ENCODE measurements at places on chromosomes 11 and 22.

DNA sequence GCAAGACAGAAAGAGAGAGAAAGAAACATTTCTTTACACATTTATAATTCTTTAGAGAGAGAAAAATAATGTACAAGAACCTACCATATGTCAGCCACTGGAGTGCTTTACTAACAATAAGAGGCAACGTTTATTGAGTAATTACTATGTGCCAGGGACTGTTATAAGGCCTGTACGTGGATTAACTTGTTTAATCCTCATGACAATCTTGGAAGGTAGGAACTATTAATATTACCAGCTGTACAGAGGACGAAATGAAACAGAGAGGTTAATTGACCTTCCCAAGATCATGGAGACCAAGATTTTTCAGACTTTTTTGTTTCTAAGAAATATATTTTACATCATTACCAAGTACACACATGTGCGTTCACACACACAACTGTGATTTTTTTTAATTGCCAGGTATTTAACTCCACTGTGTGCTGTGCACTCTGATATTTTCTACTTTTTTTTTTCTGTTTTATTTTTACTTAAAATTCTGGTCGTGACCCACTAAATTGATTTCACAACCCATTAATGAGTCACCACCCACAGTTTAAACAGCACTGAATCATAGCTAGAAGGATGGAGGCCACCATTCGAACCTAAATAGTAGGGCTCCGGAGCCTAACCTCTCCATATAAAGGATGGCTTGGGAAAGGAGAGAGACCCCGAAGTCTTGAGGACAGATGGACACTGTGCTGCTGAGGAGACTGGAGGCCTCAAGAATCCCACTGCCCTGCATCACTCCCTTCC lies 21.4 kb downstream of the CREB3L1 start:
- no peak for DNase-seq

GRCh38 chr22:38935023-38935422 lies 22.4 kb upstream of the APOBEC3A start:
- DNase-seq: no peak

GRCh38 chr11:87740968-87741367 lies 434.3 kb downstream of the RAB38 start:
- DNase-seq: no peak

DNA sequence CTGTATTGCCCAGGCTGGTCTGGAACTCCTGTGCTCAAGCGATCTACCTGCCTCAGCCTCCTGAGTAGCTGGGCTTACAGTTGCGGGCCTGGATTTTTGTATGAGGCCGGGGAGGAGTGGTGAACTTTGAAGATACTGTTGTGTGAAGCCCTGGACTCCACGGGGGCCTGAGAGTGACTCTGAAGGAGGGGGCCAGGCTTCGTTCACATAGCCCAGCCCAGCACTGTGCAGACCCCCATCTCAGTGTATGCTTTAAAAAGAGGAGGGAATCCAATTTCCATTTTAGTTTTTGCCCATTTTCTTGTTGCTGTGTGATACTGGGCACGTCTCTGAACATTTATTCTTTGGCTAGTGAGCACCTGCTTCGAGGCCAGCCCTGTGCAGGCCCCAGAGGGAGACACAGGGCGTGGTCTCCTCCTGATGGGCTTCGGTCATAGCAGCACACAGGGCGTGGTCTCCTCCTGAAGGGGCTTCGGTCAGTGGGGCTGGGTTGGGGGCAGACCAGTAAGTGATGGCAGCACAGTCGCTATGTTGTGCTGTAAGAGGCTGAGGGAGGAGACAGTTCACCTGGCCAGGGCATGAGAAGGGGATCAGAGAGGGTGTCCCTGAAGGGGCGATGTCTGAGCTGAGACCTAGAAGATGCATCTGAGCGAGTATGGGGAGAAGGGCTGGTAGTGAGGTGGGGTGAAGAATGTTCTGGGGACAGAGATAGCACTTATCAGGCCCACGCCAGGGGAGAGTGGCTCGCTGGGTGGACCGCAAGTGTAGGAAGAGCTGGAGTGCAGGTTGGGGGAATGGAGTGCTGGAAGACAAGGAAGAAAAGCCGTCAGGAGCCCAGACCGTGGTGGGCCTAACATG lies 14.0 kb downstream of the SAMM50 start:
- DNase-seq: no peak

- DNase-seq: no peak
Observed at GRCh38 chr11:96741068-96741467, 351.3 kb downstream of the JRKL start.

DNA sequence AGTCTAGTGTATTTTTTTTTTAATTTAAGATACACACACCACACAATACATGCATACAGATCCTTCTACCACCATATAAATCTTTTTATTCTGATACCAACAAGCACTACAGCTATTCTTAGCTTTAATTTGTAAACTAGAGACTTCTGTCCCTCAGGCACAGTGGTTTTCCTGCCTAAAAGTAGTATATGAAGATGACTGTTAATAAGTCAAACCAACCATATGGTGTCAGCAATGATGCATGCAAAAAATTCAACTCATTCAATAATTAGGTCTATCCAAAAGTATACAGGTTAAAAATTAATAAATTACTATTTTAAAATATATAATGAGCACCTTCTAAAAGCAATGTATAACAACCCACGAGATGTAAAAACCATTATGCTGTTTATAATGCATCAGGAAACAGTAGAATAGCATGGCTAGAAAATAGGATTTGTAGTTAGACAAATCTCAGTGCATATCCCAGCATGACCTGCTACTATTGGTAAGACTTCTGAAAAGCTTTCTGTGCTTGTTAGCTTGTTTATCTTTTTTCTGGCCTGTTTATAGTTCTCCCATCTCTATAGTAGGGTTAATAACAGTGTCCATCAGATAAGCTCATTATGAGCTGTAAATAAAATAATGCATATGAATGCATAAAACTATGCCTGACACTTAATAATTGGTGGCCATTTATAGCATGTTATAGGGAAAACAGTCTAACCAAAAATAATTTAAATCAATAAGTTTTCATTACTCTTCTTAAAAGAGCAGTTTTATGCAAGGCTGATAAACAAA lies 10.2 kb downstream of the RAB38 start:
- no peak for DNase-seq

DNA sequence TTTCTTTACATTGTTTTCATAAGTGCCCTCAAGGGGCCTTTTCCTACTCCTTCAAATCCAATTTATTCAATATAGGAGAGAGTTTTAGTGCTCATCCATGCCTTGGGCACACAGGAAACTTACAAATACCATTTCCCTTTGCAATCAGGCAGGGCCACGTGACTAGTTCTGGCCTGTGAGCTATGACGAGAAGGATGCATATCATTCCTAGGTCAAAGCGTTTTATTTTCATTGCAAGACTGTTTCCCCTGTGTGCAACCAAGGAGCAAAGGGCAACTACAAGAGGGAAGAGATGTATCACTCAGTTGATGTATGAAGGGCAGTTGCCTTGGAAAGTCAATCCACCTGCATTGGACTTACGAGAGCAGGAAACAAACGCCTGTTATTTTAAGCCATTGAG lies 1.9 kb upstream of the TRAF6 start:
- DNase-seq: no peak

- peak; percentile 96 for DNase-seq
Observed at GRCh38 chr11:1572197-1573076, at the start of gene DUSP8. TSS of gene DUSP8 (minus strand) at chr11:1572271. CDS start at chr11:1565826, 6,445 bp downstream.

GRCh38 chr11:7098235-7098832 lies 9.5 kb downstream of the RBMXL2 start:
- no peak for DNase-seq

GRCh38 chr11:122998727-122999366 lies 17.2 kb upstream of the BSX start:
- no peak for DNase-seq

- DNase-seq: no peak
Observed at GRCh38 chr11:515131-515530, 8.1 kb upstream of the RNH1 start.

DNA sequence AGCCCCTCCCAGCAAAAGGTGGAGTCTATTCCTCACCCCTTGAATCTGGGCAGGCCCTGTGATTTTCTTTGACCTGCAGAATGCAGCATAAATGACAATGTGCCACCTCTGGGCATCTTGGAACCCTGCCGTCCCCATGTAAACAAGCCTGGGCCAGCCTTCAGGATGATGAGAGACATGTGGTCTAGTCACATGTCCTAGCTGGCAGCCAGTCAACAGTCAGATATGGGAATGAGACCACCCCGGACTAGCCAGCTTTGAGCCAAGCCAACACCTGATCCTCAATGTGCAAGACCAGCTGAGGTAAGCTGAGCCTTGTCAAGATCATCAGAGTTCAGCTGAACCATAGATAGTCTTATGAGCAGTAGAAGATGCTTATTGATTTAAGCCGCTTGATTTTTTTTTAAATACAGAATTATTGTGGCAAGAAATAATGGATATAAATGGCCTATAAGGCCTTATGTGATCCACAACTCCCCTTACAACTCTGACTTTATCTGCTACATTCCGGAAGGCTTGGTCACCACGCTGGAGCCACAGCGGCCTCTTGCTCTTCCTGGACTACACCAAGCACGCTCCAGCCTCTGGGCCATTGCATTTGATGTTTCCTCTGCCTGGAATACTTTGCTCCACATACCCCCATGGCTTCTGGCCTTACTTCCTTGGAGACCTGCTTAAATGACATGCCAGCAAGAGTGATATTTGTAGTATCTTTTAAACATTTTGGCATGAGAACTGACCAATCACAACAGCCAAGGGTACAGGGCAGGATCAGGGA lies 225.9 kb upstream of the SESN3 start:
- DNase-seq: no peak

- no peak for DNase-seq
Observed at GRCh38 chr22:25672289-25673084, 69.5 kb upstream of the MYO18B start.

GRCh38 chr22:40603088-40603605 lies 33.4 kb downstream of the MRTFA start:
- DNase-seq: no peak

DNA sequence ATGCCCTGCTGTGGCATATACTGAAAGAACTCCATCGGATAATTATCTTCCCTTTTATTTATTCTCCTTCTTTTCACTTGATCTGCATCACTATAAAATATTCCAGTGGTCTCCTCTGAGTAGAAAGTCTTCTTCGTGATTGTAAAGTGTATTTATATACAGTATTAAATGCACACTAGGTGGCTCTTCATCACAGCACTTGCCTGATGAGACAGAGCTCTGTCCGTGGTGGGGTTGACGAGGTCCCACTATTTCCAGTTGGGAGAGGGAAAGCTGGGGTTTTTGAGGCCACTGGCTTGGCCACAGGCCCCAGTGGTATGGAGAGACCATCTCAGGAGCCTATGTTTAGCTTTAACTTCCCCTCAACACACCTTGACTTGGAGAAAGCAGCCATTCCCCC lies 31.6 kb upstream of the ZBTB16 start:
- DNase-seq: no peak

- DNase-seq: no peak
Observed at GRCh38 chr22:11628651-11629511, 3899.1 kb upstream of the OR11H1 start.

GRCh38 chr11:95835351-95835750 lies 45.1 kb downstream of the CEP57 start:
- DNase-seq: no peak

GRCh38 chr11:8503910-8504364 lies 90.1 kb downstream of the STK33 start:
- no peak for DNase-seq

DNA sequence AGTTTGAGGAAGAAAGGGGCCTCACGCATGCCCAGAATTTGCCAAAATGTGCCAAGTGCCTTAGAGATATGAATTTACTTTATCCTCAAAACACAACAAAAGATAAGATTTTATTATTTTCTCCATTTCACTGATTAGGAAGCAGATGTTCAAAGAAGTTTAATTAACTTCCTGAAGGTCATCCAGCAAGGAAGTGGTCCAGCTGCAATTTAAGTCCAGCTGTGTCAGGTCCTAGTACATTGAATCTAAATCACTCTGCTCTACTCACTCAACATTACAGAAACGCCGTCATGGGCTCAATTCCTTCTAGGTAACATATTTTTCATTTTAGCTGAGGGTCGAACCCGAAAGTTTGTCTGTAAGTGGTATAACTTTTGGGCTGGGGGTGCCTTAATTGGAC lies 115.4 kb downstream of the CCDC34 start:
- DNase-seq: no peak

All from activated T-cell treated with anti-CD3 and anti-CD28 coated beads, Interleukin-2, amount 50 U/mL, for 4 hours (primary cell).